ENCODE measurements at places on chromosomes 6 and 20.

GRCh38 chr6:31115941-31116560, 1.5 kb downstream of the PSORS1C1 start:
- DNase-seq = no peak

DNA sequence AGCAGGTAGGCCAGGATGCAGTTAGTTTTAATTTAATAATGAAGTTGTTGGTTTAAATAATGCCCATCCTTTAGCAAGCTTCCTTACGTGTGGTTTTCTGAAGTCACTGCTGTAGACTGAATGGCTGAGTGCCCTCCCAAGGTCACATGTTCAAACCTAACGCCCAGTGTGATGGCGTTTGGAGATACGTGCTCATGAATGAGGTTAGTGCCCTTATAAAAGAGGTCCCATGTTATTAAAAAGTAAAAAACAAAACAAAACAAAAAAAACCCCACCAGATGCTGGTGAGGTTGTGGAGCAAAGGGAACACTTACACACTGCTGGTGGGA, 16.3 kb downstream of the LRP11 start:
- DNase-seq = no peak

DNA sequence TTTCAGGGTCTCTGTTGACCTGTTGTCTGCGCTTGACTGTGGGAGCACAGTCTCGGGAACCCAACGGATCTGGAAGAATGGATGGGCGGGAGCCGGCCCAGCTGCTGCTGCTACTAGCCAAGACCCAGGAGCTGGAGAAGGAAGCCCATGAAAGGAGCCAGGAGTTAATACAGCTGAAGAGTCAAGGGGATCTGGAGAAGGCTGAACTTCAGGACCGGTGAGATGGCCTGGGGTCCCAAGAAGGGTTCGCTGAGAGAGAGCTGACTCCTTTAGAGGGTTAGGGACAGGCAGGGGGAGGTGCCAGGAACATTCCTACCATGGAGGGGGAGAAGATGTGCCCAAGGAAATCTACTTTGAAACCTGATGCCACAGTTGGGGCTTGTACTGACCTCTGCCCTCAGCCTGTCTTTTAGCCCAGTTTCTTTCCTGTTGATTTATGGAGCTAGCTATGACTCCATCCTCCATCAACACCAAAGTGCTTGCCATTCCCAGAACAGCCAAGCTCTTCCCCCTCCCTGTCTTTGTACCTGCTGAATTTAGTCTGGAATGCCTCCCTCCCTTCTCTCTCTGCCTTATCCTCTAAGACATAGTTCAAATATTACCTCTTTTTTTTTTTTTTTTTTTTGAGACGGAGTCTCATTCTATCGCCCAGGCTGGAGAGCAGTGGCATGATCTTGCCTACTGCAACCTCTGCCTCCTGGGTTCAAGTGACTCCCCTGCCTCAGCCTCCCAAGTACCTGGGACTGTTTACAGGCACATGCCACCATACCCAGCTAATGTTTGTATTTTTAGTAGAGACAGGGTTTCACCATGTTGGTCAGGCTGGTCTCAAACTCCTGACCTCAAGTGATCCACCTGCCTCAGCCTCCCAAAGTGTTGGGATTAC, 12.2 kb downstream of the CEP250 start:
- DNase-seq = no peak

DNA sequence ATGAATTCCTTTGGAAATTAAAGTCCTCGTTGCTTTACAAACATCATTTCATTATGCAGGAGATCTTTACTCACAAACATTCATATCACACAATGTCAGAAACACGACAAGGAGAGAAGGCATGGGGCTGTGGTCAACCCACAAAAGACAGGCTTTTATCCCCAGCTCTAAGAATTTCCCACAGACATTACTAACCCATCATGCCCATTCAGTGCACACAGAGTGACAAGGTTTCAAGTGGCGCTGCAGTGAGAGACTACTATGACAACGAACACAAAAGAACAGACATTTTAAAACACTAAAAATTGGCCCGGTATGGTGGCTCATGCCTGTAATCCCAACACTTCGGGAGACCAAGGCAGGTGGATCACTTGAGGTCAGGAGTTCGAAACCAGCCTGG, 579.8 kb upstream of the AGPAT4 start:
- no peak for DNase-seq

GRCh38 chr20:51930775-51931174, 128.5 kb upstream of the SALL4 start:
- no peak for DNase-seq

DNA sequence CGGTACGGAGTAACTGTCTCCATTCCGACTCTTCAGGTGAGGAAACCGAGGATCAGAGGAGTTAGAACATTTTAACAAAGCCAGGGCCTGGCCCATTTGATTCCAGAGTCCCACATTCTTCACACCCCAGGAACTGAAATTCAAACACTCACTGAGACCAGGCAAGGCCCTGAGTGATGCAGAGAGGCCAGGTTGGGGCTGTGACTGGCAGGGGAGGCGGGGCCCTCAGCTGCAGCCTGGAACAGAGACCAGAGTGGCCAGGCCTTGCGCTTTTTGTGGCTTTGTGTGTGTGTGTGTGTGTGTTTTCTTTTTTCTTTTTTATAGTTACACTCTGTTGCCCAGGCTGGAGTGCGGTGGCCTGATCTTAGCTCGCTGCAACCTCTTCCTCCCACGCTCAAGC, 57.2 kb downstream of the BCAS4 start:
- no peak for DNase-seq

DNA sequence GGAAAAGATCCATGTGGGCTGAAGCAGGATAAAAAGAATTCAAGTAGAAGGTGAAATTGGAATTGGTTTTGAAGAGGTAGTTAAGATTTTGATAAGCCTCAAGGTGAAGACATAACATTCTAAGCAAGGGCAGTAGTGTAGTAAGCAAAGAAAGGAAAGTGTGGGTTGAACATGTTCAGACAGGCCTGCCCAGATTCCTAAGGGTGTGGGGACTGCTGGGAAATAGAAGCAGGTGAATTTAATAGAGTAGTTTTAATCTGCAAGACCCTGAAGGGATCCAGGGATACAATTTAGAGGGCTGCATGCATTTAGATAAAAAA, 19.1 kb downstream of the TAB2 start:
- DNase-seq = no peak

DNA sequence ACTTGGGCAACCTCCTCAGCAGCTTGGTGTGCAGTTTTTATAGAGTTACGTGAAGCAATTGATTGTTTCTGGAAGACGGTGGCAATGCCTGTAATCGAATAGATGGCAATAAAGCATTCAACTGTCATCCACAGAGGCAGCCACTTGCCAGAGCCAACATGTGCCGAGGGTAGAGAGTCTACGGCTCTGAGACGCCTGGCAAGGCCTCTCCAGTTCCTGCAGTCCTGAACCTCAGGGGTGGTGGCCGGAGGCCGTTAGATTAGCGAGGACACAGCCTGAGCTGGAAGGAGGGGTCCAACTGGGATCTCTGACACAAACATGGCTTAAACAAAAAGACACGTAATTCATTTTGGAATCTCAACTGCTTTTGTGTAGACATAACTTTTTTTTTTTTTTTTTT, 775 bp upstream of the TTLL2 start:
- DNase-seq = no peak

DNA sequence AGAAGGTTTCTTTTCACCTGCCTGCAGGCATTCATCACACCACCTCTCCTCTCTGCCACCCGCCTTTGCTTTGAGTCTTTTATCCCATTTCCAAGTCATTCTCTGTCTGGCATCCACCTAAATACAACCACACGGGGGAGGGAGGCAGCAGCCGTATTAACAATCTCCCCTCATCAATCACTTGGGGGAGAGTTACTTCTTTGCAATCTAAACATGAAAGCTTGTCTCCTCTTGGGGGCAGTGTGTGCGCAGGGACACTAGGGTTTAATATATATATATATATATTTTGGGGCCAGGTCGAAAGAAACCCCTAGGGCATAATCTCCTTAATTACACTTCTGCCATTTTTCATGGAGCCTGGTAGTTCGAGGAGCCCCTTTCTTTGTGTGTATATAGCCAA, 214.5 kb downstream of the TSHZ2 start:
- no peak for DNase-seq

DNA sequence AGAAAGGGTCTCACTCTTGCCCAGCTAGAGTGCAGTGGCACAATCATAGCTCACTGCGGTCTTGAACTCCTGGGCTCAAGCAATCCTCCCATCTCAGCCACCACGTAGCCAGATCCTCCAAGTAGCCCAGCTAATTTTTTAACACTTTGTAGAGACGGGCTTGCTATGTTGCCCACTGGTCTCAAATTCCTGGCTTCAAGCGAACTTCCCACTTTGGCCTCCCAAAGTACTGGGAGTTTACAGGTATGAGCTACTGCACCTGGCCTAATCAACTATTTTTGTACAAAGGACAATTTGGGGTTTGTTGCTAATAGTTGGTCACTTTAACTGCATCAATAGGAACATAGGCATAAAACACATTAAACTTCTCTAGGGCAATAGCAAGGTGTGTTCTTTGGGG, 29.9 kb upstream of the SYNCRIP start:
- no peak for DNase-seq

GRCh38 chr6:69379518-69379917, 417.3 kb downstream of the LMBRD1 start:
- DNase-seq = no peak

DNA sequence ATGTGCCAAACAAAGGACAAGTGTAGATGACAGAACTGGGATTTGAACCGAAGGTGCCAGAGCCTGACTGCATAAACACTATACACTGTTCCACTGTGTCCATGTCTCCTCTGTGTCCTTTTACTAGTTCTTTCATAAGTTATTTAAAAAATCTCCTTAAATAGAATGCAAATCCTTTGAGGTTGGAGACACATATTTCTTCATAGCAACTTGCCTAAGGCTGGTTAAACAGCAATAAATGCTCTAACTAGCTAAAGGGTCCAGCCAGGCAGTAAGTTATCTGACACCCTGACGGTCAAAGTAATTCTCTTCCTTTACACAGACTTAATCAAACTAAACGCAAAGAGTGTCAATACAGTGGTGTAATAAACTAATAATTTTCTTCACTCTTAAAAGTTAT, 76.2 kb upstream of the TRAF3IP2 start:
- DNase-seq = no peak

- no peak for DNase-seq
Observed at GRCh38 chr6:63689421-63689820, 53.8 kb downstream of the PHF3 start.

GRCh38 chr6:26214803-26215584, 127.8 kb downstream of the HFE start:
- no peak for DNase-seq

DNA sequence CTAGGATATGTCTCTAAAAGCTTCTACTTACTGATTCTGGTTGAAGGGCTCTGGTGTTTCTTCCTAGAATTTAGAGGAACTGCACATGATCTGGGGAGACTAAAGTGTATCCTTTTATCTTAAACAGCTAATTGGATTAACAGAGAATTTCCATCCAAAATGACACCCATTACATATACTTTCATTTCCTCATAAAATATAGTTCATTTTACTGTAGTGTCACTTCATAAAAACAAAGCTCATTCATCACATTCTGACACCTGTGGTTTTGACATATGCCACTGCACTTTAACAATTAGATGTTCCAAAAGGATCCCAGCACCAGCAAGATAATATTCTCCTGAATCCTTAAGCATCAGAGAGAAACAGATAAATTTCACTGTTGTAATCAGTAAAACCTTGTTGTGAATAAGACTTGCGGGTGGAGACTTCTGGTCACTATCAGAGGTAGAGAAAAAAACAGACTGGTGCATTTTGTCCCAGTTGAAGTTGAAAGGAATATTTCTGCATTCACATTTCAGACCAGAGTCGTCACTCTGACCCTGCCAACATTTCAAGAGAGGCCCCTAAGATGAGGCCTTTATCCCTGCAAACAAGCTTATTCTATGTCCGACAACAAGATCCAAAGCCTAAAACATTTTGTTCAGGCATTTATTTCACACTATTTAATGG, 175.3 kb upstream of the BMP5 start:
- no peak for DNase-seq

DNA sequence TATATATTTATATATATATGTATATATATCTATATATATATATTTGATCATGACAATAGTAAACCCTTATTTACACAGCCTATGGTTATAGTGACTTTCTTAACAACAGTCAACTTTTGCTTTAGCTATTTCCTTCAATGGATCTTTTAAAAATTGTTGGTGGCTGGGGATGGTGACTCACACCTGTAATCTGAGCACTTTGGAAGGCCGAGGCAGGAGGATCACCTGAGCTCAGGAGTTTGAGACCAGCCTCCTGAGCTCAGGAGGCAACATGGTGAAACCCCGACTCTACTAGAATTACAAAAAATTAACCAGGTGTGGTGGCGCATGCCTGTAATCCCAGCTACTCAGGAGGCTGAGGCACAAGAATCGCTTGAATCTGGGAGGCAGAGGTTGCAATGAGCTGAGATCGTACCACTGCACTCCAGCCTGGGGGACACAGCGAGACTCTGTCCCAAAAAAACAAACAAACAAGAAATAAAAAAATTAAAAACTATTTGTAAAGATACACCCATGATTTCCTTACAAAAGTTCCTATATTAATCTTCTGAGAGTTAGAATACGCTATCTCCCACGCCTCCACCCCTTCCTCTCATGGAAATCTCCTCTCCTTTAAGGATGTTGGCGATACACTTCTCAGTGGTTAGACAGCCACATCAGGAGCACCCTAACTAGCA, 29.2 kb upstream of the CNKSR3 start:
- no peak for DNase-seq

GRCh38 chr20:2557873-2558580, 21.7 kb downstream of the TMC2 start:
- DNase-seq = no peak

DNA sequence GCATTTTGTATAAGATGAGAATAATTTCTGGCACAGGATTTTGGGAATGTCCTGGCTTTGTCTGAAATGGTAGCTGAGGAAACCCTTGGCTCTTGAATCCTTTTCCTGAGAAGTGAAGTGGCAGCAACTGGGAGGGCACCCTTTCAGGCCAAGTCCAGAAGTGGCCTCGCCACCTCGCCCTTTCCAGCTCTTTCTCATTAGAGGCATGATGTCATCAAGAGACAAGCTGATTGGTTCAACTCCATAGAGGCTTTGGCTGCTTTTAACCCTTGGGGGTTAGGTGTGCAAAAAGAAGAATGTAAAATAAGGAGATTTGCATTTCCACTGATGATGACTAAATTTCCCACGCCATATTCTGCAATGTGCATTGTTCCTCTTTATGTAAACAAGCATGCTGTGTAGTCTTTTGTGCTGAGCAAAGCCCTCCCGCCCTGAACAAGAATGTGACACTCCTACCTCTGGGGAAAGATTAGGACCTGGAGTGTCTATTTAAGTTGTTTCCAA, 116.5 kb downstream of the TCP11 start:
- no peak for DNase-seq

DNA sequence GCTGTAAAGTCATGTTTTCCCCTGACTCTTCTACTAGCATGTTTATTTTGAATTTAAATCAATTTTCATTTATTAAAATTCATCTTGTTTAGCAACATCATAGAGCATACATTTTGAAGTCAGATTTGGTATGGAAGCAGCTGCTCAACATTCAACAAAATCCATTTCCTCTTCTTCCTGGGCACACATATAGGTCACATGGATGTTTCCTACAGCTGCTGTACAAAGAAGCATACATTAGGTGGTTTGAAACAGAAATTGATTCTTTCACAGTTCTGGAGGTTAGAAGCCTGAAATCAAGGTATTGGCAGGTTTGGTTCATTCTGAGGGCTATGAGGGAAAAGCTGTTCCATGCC, 495.2 kb downstream of the RFPL4B start:
- no peak for DNase-seq

GRCh38 chr6:49606721-49607390, 29.8 kb downstream of the RHAG start:
- no peak for DNase-seq
